Vagina (tissue), 2 donors: ENCODE measurements at places on chromosomes 1 and 21.

GRCh38 chr1:8348777-8349472, 31.0 kb downstream of the SLC45A1 start:
- DNase-seq, result no peak

DNA sequence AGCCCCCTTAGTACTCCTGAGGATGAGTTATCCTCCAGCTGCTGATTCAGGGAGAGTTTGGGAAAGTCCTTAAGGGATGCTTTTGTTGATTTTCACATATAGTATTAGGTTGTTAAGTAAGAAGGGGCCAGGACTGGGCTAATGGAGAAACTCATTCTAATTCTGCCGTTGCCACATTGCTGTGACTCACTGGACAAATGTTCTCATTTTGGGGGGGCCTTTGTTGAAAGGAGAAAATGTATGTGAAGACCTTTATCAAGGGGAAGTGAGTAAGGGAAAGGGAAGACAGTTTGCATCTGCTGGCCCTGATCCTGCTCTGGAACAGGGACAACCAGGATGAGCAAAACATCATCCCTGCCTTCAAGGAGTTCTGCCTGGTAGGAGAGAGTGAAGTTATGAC, 123.2 kb upstream of the FGGY start:
- no peak for DNase-seq

DNA sequence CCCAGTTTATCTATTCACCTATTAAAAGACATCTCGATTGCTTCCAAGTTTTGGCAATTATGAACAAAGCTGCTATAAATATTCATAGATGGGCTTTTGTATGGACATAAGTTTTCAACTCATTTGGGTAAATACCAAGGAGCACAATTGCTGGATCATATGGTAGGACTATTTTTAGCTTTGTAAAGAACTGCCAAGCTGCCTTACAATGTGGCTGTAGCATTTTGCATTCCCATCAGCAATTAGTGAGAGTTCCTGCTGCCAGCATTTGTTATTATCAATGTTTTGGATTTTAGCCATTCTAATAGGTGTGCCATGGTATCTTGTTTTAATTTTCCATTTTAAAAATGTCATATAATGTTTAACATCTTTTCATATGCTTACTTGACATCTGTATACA, 475.6 kb upstream of the NCAM2 start:
- DNase-seq, result no peak

DNA sequence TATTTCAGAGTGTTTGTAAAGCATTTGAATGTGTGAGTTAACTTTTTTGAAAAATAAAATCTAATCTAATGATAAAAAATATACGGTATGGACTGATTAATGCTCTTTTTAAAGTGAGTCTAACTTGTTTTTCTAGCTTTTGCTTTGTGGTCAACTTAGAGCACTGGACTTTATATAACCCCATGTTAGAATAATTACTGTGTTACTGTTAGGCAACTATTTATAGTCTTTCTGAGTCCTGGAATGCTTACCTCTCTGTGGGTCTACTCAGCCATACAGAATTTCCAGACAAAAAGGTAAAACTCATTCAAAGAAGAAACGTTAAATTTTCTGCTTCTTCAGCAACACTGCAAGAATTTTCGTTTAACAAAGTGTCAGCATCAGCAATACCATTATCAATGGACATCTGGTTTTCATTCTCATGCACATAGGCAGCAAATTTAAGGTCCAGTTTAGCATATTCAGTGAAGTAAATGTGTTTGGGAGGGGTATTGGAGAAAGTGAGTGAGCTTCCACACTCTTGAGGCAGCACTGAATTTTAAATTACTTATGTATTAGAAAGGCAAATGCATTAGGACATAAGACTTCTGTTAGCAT, 664.7 kb upstream of the NEGR1 start:
- DNase-seq, result no peak

- no peak for DNase-seq
These were observed 39.3 kb upstream of the EXOSC10 start for GRCh38 chr1:11138952-11139351.

DNA sequence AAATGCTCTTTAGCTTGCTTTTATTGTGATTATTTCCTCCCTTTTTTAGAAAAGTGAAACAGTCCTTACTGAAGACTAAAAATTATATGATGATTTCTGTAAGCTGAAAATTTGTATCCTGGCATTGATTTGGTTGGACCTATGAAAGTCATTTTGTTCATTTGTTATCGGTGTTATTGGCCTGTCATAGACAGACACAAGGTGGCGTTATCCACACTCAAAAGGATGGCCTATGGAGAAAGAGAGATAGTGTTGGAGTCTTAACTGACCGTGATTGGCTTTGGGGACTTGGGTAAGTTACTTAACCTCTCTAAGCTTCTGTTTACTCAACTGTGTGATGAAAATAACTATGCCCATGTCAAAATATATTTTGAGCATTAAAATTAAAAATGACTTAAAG, 203.6 kb upstream of the CHODL start:
- DNase-seq, result no peak

GRCh38 chr1:98325646-98326440, 335.7 kb upstream of the SNX7 start:
- no peak for DNase-seq

DNA sequence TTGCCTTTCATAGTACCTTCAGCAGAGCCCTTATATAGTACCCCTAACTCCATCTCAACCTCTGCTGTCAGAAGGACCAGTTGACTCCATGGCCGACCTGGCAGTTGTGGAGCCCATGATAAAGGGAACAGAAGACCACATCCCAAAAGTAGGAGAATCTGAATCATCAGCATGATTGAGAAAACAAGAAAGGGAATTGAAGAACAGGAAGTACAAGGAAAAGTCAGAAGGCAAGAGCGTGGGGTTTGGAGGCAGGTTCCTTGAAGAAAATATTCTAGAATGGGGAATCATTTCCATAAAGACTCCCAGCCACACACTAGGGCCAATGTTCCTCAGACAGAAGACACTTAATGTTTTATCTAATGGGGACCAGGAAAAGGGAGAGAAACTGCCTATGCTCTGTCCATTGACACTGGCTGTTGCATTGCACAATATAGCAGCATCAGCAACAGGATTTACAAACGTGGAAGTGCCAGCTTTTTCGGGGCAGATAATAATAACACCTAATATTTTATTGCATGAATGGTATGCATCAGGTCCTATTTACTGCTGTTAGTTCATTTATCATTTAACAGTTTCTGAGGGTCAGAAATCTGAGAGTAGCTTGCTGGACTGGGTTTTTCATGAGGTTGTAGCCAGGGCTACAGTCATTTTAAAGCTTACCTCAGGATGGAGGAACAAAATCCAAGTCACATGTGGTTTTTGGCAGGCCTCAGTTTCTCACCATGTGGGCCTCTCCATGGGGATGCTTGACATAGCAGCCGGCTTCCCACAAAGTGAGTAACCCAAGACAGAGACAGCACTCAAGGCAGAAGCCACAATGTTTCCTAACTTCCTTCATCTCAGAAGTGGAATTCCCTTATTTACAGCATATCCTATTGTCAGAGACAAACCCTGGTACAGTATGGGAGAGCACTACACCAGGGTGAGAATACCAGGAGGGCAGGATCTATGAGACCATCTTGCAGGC, 483.4 kb downstream of the PLPP3 start:
- DNase-seq, result no peak

- DNase-seq, result no peak
These were observed 42.3 kb downstream of the NVL start for GRCh38 chr1:224287714-224288113.
